ENCODE measurements at places on chromosomes 1 and 21.

DNA sequence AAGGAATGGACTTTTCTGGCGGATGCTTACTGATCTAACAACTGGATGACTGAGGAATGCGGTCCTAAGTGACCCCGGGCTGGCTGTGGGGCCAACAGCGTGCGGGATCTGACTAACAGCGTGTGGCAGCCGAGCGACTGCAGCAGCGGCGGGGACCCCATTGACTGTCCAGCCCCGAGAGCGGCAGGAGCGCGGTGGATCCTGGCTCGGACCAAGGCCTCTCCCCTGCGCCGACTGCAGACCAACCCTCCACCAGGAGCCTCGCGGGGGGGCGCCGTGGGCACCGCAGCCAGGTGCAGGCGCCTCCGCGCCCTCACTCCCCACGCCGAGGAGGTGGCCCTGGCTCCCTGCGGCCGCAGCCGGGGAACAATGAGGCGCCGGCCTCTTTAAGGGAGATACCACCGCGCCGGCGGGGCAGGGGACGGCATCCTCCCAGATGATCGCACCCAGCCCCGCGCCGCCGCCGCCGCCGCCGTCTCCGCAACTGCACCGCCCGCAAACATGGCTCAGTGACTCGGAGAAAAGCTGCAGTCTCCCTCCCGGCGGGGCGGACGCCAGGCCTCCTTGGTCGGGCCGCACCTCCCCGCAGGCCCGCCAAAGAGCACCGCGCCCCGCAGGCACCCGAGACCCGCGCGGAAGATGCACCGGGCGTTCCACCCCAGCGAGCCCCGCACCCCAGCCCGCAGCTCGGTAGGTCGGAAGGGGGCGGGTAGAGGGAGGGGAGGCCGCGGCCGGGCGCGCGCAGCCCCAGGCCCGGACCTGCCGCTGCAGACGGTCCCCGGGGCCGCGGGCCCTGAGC is 694 bp upstream of the PDIK1L start:
- peak; percentile 83 for DNase-seq

- DNase-seq: no peak
These were observed 3.8 kb downstream of the SERTAD4 start for GRCh38 chr1:210236386-210236839.

DNA sequence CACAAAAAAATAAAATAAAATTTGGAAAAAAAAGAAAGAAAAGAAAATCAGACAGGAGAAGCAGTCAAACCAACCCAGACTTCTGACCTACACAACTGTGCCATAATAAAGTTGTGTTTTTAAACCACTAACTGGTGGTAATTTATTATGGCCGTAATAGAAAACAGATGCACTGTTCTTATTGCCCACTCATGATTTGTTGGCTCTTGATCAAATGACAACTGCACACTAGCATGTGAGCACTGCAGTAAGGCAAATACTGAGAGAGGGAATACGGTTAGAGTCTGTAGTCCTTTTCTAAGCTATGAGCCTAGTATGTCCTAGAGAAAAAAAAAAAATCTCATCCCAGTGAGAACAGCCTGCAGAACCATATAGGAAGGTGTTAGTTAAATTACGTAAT is 61.2 kb upstream of the TNR start:
- DNase-seq: no peak

DNA sequence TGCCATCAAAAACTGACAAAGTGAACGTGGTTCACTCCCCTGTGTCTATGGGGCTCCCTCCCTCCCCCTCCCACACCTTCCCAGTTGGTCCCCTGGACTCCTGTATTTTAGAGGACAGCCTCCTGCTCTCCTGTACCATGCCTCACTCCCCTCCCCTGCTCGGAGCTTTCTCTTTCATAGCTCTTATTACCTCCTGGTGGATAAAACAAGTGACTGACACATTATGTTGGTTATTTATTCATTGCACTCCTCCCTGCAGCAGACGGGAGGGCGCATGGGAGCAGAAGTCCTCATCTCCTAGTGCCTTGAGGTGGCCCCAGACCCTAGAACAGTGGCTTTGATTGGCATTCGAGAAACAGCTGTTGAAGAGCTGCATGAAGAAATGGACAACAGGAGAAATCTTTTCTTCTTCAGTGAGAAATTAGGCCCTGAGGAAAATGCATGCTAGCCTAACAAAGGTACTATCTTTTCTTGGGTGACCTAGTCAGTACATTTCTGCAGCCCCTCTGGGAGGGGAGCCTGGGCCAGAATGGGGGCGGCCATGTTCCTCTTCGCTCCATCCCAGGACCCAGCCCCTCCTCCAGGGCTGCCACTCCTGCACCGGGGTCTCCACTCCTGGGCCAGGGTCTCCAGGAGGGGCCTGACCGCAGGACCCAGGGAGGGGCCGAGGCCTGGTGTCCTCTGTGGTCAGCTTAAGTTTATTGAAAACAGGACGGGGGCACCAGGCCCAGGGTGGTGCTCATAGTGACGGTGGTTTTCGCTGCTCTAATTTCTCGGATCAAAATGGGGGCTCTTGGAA is 1.2 kb upstream of the TFF1 start:
- no peak for DNase-seq

DNA sequence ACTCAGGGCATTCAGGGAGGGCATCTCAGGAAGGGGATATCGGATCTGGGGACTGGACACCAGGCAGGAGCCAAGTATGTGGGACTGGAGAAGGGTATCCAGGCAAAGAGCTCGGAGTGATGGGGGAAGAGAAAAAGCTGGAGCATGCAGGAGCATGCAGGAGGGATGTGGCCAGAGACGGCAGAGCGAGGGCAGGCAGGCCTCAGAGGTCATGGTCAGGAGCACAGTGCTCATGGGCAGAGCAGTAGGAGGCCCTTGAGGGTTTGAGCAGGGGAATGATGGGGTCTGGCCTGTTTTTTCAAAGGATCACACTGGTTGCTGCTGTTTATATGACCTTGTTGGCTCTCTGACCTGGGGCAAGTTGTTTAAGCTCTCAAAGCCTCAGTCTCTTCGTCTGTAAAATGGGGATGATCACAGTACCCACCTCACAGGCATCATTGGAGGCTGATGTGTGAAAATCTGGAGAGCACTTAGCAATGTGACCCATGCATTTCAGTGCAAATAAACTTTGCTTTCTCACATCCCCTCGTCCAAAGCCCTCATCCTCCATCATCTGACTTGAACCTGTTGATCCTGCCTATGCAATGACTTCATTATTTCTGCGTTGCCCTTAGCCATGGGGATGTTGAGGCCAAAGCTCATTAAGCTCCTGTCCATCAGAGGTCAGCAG is 273.1 kb downstream of the MATN1 start:
- DNase-seq: no peak

DNA sequence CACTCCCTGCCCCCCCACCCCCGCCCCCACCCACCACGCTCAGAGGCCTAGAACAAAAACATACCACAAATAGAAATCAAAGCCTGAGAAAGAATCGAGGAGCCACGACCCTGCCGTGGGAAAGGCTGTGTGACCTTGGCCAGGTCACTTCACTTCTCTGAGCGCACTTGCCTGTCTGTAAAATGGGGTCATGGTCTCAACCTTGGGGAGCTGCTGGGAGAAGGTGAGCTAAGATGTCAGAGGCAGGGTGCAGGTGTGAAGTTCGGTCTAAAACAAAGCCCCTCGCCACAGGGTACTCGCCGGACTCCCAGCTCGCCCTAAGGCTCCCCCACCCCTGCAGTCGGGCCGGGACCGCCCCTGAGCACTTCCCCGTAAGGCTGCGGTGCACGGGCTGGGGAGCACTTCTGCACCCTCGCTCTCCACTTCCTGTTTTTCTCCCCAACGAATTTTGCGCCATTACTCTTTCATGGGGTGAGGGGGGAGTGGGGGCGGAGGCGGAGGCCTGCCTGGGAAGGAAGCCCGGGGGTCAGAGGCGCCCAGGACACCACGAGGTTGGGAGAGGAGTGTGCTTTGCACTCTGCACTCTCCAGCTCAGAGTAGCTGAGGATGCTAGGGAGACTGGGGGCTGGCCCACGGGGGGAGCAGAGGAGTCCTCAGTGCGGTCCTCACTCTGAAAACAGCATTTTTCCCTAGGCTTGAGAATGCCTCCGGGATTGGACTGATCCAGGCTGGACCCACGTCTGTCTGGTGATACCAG is 21.9 kb upstream of the PIK3CD start:
- peak; percentile 91 for DNase-seq

- DNase-seq: no peak
These were observed 3.7 kb upstream of the MEGF6 start for GRCh38 chr1:3614755-3615742.

DNA sequence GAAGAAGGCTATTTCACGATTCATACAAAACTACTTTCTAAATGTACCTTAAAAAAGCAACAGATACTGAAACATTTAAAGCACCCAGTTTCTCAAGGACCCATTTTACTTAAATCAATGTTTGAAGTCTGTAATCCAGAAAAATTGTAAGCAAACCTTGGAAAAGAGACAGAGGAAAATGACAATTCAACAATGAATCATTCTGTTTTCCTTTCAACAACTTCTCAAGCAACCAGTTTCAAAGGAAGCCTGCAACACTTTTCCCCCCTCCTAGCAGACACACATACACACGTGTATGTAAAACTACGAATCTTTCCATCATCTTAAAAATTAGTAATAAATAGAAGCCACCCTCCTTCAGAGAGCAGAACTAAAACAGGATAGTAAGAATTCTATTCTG is 1.2 kb downstream of the RERE start:
- no peak for DNase-seq
